ENCODE measurements at places on chromosomes 12 and 14. TPM values are rescaled to one million over a fixed set of nuclear protein-coding genes. Genes with fewer than 3 reads are reported as not detected.

The POTEG gene
- total RNA-seq = not detected

The TSPAN19 gene
- under 0.01 TPM for total RNA-seq

The TCL1A gene
- total RNA-seq = not detected

The MMP14 gene
- total RNA-seq = 11.3 TPM

The MFAP5 gene
- 1.7 TPM for total RNA-seq

The TAS2R43 gene
- total RNA-seq = 4.9 TPM

The GPRC5A gene
- 0.25 TPM for total RNA-seq

The SDSL gene
- 1.5 TPM for total RNA-seq

The DACT1 gene
- total RNA-seq = 133 TPM

The VRTN gene
- total RNA-seq = not detected

The CACNA1C gene
- 24.1 TPM for total RNA-seq

The ALDH1L2 gene
- total RNA-seq = 6.4 TPM

The CNPY2 gene
- 32.0 TPM for total RNA-seq

The HOXC12 gene
- not detected for total RNA-seq

The MTRFR gene
- total RNA-seq = 11.1 TPM

The GPR132 gene
- total RNA-seq = 0.74 TPM

The POU6F1 gene
- total RNA-seq = 11.3 TPM

The RNASE13 gene
- total RNA-seq = not detected

The CPNE6 gene
- 46.2 TPM for total RNA-seq

The TMCC3 gene
- total RNA-seq = 11.8 TPM

The IRAK3 gene
- total RNA-seq = 5.4 TPM

The TULP3 gene
- 13.0 TPM for total RNA-seq

The KRT78 gene
- not detected for total RNA-seq

The GALNT16 gene
- 8.1 TPM for total RNA-seq

The RASAL1 gene
- 4.2 TPM for total RNA-seq

The MYF5 gene
- not detected for total RNA-seq

The TMEM117 gene
- total RNA-seq = 9.3 TPM

The CLEC12A gene
- total RNA-seq = 0.25 TPM

The ITGA7 gene
- total RNA-seq = 9.1 TPM

The LRFN5 gene
- 56.8 TPM for total RNA-seq

The TAS2R9 gene
- total RNA-seq = 0.25 TPM

The ASPG gene
- total RNA-seq = under 0.01 TPM
